ENCODE measurements at places on chromosomes 16 and 17. TPM values are rescaled to one million over a fixed set of nuclear protein-coding genes. Genes with fewer than 3 reads are reported as not detected.

DNA sequence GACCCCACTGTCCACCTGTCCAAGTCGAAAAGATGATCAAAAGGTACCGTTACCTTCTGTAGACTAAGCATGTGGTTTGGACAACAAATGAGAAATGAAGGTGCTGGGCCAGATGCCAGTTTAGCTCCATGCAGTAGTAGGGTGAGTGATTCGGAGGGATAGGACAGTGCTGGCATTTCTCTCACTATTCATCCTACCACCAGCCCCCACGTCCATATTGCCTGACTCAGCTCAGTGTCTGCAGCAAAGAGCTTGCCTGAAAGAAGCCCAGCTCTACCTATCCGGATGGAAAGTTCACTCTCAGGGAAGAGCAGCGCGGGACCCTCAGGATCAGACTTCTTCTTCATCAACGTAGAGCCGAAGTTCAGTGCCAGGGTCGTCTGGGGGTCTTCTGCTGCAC, 145.0 kb downstream of the SLC39A11 start:
- DNase-seq: no peak

EPX gene
- total RNA-seq: not detected

- DNase-seq: no peak
These were observed 524.4 kb upstream of the ZFHX3 start for GRCh38 chr16:73572135-73572828.

TRAF7 gene
- total RNA-seq: 108 TPM

CEP295NL gene
- 0.42 TPM for total RNA-seq
